ENCODE measurements at places on chromosomes 16 and 17.
A peak's percentile ranks its signal among the peaks of the same experiment; 100 is the strongest.

- no peak for DNase-seq
These were observed 4.4 kb downstream of the TMEM204 start for GRCh38 chr16:1537763-1538289.

GRCh38 chr17:65062171-65062915, 5.8 kb upstream of the GNA13 start:
- DNase-seq: no peak

- peak; percentile 94 for DNase-seq
These were observed 5.6 kb downstream of the RARA start for GRCh38 chr17:40314584-40314956.

DNA sequence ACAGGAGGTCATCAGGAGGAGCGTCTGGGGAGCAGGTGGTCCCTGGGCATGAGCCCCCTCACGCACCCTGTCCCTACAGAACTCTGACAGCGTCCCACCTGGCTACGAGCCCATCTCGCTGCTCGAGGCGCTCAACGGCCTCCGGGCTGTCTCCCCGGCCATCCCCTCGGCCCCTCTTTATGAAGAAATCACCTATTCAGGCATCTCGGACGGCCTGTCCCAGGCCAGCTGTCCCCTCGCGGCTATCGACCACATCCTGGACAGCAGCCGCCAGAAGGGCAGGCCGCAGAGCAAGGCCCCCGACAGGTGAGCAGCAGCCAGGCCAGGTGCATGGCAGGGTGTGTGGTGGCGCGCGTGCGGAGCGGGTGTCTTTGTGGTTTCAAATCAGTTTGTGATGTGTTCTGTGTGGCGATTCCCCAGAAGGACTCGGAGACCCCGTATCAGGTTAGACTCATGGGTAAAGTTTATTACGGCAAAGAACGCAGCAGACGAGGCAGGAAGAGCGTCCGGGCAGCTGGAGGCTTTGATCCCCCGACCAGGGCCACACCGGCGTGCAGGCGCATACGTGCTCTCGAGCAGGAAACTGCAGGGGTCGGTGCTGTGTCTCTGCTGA, 11.8 kb upstream of the NUDT16L1 start:
- DNase-seq: no peak

DNA sequence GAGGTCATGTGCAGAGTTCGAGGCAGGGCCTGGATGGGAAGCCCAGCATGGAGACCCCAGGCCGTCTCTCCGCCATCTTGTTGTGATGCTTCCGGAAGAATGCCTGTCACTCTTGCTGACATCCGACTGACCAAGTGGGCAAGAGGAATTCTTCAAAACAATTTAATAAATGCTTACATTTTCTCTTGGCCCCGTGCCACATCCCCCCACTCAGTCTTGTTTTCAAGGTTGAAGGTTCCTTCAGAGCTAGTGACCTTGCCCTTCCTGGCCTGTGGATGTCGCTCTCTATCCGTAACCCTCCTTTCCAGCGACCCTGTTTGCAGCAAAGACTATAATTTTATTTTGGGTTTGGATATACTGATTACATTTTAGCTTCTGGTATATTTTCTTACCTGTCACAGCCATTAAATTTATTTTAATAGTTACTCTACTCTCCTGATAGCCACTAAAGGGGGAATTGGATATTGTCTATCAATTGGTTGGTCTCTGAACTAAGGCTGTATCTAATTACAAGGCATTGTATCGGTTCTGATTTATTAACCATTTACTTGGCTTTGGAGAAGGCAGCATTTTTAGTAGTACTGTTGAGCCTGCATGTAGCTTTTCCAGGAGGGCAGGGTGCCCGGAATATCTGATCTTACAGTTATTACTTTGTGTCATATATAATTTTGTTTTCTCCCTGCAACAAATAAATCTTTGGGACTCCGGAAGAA, 264.5 kb downstream of the WWOX start:
- no peak for DNase-seq

DNA sequence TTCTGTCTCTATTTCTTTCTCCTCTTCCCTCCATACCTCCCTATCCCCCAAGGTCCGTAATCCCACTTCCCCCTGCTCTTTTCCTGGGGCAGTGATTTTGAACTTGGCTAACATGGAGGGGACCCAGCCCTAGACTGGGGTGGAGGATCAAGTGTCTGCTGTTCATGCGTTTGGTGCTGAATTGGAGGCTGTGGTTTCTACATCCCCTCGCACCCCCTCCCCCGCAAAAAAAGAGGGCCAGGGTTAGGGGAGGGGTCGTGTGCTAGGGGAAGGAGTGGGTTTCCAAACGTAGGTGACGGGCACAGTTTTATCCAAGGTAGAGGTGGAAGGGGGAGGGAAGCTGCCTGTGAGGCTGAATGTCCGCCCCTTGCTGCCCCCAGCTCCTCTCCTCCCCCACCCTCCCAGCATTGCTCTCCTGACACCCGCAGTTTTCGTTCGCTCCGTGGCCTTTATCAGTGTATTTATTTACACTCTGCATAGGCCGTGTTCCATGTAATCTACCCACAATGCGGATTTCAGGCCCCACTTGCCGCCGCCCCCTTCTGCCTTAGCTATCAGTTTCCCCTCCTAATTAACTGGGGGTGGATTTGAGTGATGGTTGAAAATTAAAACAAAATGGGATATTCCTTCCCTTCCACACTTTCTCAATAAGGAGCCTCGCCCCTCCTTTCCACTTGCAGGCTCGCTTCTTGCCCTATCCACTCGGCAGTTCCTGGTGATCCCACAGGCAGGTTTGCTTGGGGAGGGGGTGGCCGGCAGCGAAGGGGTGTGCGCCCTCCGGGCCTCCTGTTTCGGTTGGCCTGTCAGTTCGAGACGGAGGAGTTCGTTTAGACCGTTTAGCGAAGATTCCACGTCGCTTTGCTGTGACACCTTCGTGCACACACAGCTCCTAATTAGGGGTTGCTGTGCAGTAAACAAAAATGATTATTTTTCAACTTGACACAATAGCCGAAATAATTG, 2.0 kb downstream of the GNAO1 start:
- no peak for DNase-seq

DNA sequence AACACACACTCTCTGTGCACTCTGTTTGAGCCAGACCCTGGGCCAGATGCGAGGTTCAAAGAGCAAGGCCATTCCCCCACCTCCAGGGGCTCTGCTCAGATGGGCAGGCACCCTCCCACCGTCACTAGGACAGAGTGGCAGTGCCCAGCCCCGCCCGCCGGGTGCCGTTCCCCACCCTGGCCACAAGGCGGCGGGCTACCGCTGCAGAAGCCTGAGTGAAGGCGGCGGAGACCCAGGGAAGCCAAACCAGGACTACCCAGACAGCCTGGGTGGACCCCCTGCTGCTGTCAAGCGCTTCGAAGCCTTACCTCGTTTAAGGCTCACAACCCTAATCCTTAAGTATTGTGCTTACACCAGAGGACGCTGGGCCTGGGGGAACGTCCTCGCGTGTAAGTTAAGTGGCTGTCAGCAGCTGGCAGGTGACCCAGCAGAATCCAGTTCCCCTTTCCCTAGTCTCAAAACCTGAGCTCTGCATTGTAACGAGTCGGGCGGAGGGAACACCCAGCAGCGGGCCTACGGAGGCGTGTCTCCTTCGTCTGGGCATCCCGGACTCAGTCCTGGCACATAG, 4.5 kb downstream of the ARHGAP27 start:
- DNase-seq: peak; percentile 39

DNA sequence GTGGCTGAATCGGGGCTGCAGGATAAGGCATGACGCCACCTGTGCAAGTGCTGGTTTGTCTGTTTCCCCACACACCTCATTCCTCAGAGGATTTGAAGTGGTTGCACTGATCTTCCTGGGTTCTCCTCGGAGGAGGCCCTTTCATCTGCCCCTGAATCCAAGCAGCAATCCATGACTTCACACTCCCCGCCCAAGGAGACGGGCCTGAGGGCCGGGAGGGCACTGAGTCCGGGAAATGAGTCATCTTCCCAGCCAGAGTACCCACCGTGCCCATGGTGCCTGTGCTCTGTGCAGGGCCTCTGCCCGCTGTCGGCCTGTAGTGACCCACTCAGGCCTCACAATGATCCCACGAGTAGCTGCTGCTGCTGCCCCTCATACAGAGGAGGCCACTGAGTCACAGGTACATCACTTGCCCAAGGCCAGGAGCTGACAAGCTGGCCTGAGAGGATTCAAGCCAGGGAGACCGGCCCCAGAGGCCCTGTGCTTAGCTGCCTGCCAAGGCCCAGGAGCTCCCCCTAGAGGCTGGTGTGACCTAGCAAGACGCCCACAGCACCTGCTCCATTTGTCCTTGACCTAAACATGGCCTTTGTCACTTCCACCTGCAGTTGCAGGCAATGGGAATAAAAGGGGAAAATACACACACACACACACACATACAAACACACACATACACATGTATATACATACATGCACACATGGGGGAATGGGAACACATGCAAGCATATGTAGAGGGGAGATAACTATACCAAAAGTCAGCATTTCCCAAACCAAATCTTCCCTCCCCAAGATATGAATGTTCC, 240.0 kb downstream of the C16orf95 start:
- no peak for DNase-seq
